ENCODE measurements at places on chromosomes 5 and 9.

DNA sequence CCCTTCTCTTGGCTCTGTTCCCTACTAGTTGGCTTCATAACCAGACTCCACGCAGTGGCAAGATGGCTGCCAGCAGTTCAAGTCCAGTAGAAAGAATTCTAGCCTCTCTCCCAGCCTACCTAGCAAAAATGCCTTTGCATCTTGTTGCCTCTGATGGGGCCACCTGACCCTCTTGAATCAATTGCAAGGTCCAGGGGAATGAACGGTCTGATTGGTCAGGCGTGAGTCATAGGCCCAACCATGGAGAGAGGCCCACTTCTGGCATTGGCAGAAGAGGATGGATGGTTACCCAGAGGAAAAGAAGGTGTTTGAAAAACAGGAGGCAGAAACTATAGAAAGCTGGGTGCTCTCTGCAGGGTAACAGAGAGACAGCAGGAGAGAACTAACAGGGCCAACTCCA lies 622.6 kb downstream of the CCDC171 start:
- DNase-seq = no peak

DNA sequence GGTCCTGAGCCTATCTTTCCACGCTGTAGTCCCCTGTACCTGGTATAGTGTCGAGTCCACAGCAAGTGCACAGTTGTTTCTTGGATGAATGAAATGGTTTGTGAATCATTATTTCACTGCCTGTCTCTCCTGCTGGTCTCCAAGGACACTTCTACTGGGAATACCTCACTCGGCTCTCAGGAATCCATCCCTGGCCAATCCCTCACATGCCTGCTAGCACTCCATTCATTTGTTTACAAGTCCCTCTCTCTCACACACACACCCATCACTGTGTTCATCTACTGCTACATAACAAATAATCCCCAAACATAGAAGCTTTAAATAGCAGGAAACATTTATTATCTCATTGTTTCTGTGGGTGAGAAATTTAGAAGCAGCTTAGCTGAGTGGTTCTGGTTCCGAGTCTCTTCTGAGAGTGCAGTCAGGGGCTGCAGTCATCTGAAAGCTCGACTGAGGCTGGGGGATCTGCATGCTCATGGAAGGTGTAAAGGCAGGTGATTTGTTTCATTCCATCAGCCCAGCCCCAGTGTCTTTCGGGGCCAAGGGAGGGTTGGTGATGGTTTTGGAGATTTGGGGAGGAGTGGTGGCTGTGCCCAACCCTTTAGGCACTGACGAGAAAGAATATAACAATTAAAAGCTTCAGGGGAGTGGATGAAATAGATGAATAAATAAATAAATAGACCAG lies 132.7 kb upstream of the IER5L start:
- no peak for DNase-seq

DNA sequence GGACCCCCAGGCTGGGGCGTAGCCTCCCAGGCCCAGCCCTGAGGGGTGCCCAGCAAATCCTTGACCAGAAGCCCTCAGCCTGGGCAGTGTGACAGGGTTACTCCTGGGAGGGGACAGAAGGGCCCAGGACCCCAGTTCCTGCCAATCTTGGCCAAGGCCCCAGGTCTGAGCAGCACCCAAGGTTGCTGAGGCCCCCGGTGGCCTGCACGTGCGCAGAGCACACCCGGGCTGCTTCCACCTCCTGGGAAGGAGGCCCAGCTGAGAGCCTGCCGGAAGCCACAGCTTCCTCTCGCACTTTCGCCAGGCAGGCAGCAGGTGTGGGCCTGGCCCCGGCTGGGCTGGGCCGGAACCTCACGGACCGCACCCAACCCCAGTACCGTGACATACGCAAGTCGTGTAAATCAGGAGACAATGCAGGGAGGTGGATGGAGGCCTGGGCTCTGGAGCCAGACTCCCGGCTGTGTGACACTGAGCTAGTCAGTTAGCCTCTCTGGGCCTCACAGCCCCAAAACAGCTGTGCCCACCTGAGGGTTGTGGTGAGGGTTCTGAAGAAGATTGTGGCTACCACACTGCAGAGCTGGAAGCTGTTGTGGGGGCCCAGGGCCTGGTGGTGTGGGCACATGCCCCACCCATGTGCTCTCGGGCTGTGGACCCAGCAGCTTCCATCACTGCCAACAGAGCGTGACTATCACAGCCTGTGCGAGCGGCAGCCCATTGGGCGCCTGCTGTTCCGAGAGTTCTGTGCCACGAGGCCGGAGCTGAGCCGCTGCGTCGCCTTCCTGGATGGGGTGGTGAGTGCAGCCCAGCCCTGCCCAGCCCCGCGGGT lies 5.1 kb downstream of the GRK6 start:
- DNase-seq = no peak

DNA sequence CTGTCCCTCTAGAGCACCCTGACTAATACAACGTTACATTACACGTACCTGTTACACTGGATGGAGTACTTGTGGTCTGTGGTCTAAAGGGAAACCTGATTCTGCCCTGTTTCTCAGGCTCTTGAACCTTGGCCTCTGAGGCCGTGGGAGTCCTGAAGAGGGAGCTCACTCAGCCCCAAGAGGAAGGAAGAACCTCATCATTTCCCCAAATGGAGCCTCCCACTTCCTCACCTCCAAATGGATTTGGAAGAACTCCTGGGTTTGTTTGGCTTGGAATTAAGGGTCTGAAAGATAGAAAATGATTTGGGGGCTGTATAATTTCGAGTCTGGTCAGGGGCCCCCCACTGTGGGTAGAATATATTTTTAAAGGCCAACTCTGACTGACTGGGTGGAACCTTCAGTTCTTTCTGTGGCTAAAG lies 200.2 kb downstream of the SEMA6A start:
- no peak for DNase-seq

GRCh38 chr5:39057734-39058133 lies 16.5 kb downstream of the RICTOR start:
- DNase-seq = no peak

- no peak for DNase-seq
These were observed 318.2 kb downstream of the PARP8 start for GRCh38 chr5:50984640-50985039.

- DNase-seq = no peak
These were observed 166.8 kb downstream of the MELK start for GRCh38 chr9:36739373-36740116.

- no peak for DNase-seq
These were observed 97.3 kb downstream of the PAPPA start for GRCh38 chr9:116250891-116251290.

GRCh38 chr9:20353931-20354652 lies 268.2 kb downstream of the MLLT3 start:
- DNase-seq = no peak

DNA sequence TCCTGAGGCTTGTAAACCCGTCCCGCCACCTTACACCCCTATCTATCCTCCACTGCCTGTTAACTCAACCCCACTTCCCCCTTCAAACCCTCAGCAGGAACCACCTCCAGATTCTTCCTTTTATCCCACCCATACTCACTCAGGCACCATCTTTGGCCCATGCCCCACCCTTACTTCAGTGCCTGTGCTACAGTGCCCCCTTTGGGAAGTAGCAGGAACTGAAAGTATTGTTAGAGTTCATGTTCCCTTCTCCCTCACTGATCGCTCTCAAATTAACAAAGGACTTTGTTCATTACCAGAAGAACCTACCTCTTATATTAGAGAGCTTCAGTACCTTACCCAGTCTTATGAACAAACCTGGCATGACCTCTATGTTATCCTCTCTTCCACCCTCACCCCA lies 92.2 kb upstream of the MOCS2 start:
- peak; percentile 9 for DNase-seq

DNA sequence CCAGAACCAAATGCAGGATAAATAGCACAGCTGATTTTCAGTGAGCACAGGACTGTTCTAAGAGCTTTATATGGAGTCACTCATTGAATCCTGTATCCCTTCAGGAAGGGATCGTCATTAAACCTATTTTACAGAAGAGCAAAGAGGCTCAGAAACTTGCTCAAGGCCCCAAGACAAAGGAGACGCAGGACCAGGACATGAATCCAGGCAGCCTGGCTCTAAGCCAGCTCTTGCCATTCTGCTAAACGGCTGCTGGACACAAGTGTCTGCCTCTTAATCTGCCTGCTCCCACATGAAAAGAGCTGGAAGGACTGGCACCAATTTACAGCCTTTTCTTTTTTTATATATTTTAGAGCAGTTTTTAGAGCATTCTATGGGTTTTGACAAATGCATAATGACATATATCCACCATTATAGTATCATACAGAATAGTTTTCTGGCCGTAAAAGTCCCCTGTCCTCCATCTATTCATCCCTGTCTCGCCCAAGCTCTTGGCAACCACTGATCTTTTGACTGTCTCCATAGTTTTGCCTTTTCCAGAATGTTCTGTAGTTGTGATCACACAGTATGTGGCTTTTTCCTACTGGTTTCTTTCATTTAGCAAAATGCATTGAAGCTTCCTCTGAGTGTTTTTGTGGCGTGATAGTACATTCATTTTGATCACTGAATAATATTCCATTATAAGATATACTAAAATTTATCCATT lies 37.5 kb downstream of the RETREG1 start:
- no peak for DNase-seq

- DNase-seq = peak; percentile 48
These were observed 138.7 kb upstream of the GRHPR start for GRCh38 chr9:37283730-37284325.

- DNase-seq = no peak
These were observed 480 bp upstream of the CCDC69 start for GRCh38 chr5:151224372-151224771.

DNA sequence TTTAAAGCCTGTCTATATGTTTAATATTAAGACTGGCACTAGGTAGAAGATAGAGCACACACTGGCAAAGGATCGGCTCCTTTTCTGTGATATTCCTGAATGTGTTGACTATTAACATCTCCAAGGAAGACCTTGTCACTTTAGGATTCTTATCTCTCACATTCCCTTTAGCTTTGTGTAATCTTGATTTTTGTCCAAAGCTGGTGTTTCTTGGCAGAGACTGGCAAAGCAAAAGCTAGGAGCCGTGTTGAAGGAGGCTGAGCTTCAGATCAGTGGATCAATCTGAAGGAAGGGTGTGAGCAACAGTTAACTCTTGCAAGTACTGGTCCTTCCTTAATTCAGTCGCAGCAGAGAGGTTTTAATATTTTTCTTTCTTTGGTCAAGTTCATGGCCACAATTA lies 830.4 kb upstream of the ZNF608 start:
- DNase-seq = peak; percentile 4

GRCh38 chr9:98602839-98603500 lies 105.8 kb downstream of the GABBR2 start:
- DNase-seq = no peak

- no peak for DNase-seq
These were observed 37.0 kb downstream of the NKX2-5 start for GRCh38 chr5:173198049-173198448.

GRCh38 chr9:17730899-17731298 lies 152.0 kb downstream of the SH3GL2 start:
- DNase-seq = no peak

DNA sequence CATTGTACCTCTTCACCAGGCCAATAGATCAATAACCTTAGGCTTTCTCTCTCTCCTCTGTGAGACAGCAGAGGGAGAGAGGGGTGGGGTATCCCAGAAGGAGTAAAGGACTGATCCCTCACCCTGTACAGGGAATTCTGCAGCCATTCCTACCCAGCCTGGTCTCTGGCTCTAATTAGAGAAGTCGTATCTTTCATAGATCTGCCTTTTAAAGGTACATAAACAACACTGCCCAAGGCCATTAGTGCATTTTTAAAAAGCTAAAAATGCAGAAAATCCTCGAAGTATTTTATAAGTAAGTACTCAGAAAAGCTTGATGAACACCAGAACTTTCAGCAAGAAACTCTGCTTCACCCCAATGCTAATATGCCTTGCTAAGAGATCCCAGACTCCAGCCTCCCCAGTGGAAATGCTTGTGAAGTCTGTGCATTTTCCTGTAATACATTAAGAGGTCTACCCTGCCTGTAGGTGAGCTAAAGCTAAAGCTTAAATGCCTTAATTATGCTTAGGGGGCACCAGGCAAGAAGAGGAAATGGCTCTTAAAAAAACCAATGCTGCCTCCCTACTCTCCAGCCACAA lies 200.0 kb upstream of the ANKRD55 start:
- DNase-seq = no peak

- DNase-seq = no peak
These were observed 3.5 kb downstream of the PAM start for GRCh38 chr5:102758576-102758975.

DNA sequence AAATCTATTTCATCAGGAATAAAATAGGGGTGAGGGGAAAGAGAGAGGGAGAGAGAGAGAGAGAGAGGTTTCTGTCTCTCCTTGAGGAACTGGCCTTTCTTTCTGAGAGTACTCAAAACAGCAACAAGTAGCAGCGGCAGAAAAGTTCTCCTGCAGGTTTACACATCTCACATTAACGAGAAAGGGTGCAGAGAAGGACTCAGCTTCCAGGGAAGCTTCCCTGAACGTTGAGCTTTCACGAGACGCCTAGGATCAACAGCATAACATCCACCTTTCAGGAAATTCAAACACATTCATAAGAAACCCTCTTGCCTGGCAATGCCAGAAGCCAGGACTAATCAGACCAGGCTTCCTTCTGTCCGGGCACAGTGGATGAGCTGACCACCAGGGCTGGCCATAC lies 162.9 kb downstream of the ZDHHC21 start:
- no peak for DNase-seq

DNA sequence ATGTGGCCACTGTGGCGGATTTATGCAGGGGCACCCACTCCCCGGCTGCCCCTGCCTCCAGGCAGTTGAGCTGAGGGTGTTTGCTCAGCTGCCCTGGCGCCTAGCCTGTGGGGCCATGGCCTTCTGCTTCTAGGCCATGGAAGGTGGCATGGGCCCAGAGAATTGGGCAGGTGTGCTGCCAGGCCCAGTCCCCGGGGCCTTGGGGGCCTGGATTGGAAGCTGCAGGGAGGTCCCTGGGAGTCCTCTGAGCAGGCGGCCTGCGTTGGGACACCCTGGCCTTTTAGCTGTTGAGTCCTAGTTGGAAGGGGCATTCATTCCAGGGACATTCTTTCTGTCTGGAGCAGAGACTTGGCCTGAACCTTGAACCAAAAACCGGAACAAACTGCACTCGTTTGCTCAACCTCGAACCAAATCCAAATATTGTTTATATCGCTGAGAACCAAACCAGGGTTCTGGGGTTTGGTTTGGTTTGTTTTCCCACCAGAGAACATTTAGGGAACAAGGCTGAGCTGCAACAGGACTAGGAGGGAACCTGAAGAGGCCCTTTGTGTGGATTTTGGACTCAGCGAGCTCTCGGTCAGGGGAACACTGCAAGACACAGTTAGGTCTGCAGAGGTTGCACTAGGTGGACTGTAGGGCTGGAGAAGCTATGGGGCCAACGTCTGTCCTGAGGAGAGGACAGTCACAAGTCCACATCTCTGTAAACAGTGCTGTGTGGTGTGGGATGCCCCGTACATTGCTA lies 116.8 kb downstream of the BOD1 start:
- no peak for DNase-seq
